Amygdala (tissue), 56 donors: ENCODE measurements at places on chromosomes 13 and 19.

GRCh38 chr19:42270346-42271044, 1.4 kb downstream of the CIC start:
- DNase-seq, result no peak

- DNase-seq, result no peak
Observed at GRCh38 chr13:102347490-102347889, 54.4 kb downstream of the FGF14 start.

DNA sequence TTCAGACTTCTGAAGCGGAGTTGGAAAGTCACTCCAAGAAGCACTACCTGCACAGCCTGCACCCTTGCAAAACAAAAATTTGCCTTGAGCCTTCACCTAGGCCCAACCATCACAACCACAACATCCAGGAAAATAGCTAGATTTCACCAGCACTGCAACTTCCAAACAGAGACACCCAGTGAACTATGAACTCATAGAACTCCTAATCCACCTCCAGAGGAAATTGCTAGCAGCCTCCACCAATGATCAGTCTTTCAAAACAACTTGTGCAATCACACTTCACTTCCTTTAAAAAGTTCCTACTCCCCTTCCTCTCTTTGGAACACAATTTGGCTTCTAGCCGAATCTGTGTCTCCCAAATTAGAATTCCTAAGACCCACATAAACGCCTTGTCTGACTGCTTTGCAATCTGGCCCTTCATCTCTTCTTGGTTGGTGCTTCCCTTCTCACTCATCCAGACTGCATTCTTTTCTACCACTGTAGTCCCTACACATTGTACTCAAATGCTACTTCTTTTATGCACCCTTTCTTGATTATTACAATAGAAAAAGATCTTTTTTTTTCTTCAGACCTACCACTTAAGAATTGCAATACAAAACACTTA, 489.2 kb upstream of the ARGLU1 start:
- DNase-seq, result no peak

- no peak for DNase-seq
Observed at GRCh38 chr19:7159105-7159933, 89.8 kb downstream of the ZNF557 start.

DNA sequence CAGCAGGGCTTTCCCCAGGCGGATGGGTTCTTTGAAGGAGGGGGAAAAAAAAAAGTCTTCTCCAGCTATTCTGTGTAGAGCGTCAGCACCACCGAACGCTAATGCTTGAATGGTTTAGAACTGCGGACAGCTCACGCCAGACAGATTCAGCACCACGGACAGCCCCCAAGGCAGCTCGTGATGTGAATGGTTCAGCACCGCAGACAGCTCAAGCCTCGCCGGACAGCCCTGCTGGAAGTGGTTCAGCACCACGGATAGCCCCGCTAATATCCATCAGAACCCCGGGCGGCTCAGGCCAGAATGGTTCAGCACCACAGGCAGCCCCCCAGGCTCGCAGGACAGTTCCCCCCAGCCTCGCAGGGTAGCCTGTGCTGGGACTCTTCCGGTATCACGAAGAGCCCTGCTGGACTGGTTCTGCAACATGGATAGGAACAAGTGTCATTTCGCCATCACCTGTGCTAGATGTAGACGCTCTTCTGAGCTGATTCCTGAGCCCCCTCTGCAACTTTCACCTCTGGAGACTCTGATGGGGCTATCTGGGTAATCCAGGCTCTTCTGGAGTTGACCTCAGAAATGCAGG, 4.9 kb upstream of the SMIM17 start:
- peak; percentile 21 for DNase-seq

- DNase-seq, result no peak
Observed at GRCh38 chr19:28980236-28980868, 232.6 kb downstream of the UQCRFS1 start.

GRCh38 chr19:35417278-35417677, 30.8 kb upstream of the FFAR2 start:
- no peak for DNase-seq

DNA sequence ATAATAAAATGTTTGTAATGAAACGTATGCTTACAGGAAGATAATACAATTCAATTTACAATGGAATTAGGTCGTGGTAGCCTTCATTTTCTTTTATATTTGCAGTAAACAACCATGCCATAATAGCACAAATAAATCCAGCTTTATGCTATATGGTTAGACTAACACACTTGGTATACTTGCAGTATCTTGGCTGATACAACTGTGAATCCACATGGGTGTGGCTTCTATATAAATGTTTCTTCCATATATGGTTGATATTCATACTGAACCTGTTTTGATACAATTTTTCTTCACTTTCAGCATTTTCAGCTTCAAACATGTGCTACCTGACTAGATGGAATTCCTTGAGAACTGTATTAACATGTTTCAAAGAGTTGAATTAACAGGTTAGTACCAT, 20.4 kb upstream of the SPRY2 start:
- no peak for DNase-seq

- DNase-seq, result no peak
Observed at GRCh38 chr13:57314897-57315520, 148.0 kb downstream of the PRR20E start.

GRCh38 chr13:49596221-49596620, 10.9 kb upstream of the RCBTB1 start:
- no peak for DNase-seq

- DNase-seq, result no peak
Observed at GRCh38 chr13:50318887-50319286, 303.6 kb downstream of the KCNRG start.

GRCh38 chr19:21322528-21322927, 6.7 kb downstream of the ZNF708 start:
- DNase-seq, result peak; percentile 18

- no peak for DNase-seq
Observed at GRCh38 chr13:73702419-73703071, 431.7 kb downstream of the KLF12 start.

DNA sequence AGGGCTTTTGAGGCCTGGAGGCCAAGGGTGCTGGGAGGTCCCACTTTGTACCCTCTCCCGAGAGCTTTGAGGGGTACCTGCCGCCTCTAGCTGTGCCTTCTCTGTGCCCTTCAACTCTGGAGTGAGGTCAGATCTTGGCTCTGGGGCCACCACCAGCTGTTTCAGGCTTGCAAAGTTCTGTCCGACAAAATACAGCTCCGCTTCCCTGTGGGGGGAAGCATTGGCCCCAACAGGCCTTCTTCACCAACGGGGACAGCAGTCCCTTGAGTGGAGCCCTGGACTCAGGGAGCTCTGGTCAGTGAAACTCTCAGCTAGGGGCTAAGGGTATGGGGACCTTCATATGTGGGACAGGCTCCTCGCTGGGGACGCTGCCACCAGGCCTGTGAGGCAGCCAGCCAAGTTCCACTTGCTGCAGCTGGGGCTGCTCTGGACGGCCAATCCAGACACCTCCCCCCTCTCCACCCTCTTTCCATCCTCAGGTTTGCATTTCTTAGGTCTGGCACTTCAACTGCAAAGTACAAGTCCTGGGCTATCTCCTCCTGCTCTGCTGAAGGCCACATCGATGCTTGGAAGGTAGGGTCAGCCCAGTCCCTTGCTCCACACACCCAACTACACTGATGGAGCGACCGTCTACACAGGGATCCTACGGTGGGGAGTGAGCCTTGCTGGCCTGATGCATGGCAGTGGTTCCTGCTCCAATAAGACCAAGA, 46.8 kb downstream of the C13orf46 start:
- no peak for DNase-seq

DNA sequence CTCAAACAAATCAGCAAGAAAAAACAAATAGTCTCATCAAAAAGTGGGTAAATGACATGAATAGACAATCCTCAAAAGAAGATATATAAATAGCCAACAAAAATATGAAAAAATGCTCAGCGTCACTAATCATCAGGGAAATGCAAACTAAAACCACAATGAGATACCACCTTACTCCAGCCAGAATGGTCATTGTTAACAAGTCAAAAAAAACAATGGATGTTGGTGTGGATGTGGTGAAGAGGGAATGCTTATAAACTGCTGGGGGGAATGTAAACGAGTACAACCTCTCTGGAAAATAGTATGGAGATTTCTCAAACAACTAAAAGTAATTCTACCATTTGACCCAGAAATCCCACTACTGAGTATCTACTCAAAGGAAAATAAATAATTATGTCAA, 239.2 kb upstream of the RFC3 start:
- no peak for DNase-seq

DNA sequence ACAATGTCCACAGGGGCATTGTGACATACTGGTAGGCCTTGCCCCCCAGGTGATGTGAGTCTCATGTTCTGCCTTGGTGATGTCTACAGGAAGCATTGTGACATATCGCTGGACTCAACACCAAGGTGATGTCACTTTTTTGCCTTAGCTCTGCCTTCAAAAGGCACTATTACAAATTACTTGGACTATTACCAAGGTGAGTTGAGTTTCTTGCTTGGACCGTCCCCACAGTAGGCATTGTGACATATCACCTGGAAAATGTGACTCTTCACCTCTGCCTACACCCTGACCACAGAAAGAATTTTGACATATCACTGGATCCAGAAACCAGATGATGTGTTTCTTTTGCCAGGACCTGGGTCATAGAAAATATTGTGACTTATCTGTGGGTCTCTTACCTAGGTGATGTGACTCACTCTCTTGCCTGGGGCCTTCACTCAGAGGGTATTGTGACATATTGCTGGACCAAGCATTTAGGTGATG, 60.6 kb upstream of the ZNF724 start:
- no peak for DNase-seq

DNA sequence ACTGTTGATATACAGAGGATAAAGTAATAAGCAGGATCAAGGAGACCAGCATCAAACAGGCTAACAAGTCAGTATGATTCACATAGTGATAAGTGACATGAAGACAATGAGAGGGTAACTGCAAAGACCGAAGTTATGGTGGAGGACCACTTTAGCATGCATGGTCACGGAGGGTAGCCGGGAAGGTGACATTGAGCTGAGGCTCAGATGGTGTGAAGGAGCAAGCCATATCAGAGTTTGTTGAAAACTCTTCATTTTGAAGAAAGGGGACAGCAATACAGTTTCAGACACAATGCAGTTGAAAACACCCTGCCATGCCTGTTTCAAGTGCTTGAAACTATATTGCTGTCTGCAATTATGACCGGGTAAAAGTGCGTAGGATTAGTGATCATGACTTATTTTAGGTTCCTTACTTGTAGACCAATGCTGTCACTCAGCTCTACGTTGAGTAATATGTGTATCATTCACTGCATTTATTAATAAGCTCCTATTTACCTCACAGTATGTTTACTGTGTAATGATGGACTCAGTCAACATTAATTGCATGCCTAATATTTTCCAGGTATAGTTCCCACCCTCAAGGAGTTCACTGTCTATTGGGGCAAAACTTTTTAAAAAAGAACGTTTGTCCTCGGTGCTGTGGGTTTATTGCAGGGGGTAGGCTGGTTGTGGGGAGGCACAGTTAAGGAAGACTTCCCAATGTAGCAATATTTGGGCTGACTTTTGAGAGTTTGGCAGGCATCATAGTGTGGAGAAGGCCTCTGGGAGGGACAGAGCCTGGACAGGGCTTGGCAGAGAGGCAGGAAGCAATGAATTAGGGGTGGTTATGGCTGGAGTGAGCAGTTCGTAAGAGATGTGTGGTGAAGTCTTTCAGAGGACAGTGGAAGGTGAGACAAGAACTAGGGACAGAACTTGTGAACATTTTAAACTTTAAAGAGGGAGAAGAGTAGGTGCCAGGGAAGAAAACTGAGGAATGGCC, 3.2 kb downstream of the UBAC2 start:
- no peak for DNase-seq
